ENCODE measurements at places on chromosomes 2 and 18. TPM values are rescaled to one million over a fixed set of nuclear protein-coding genes. Genes with fewer than 3 reads are reported as not detected.

XPO1 gene
- 198 TPM for total RNA-seq

DNA sequence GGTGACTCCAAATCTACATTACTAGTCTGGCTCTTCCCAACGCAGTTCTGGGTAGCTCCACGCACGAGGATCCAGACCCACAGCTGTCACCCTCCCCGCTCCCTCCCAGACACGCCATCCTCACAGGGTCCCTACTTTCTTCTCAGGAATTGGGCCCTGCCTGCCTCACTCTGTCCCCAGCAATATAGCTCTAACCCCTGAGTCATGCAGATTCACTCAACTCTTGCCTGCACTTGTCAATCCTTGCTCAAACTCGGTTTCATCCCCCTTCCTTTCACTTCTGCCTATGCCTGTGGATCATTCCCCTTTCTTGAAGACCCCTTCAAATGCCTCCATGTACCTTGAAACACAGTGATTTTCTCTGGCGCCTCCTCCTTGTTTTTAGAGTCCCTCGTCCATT, 5.0 kb downstream of the ST8SIA5 start:
- no peak for DNase-seq

DNA sequence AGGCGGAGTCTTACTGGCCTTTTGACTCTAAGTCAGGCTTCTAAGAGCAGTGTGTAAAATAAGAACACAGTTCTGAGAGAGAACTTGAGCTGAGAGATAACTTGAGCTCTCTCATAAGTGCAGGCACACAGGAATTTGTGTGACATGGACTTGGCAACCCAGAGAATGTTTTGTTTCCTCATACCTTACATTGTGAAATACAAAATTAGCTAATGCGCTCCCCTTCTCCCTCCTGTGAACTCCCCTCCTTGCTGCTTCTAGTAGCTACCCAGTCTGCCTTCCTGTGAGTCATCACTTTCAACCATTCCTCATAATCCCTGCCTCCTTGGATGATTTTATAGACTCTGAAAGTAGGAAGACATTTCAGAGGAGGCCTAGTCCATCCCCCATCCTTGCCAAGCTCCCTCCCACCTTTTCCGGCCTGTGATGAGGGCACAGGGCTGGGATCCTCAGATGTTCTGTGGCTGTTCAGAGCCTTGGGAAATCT, 22.6 kb downstream of the FER1L5 start:
- no peak for DNase-seq

DNA sequence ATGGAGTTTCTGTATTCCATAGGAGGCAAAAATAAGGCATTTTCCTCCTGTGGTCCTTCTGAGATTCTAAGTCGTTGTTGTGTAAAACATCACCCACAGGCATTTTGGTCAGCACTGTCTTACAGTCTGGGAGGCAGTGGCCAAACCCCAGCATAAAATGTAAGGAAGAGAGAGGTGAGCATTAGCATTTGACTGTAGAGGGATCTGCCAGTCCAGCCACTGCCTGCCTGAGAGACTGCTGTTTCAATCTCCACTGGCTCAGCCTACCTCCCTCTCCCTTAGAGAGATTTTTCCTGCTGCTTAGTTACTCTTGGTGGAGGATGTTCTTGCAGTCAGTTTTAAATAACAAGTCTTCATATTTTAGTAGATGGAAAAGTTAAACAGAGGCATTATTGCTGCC, 77.0 kb downstream of the ARHGEF33 start:
- DNase-seq: no peak

DNA sequence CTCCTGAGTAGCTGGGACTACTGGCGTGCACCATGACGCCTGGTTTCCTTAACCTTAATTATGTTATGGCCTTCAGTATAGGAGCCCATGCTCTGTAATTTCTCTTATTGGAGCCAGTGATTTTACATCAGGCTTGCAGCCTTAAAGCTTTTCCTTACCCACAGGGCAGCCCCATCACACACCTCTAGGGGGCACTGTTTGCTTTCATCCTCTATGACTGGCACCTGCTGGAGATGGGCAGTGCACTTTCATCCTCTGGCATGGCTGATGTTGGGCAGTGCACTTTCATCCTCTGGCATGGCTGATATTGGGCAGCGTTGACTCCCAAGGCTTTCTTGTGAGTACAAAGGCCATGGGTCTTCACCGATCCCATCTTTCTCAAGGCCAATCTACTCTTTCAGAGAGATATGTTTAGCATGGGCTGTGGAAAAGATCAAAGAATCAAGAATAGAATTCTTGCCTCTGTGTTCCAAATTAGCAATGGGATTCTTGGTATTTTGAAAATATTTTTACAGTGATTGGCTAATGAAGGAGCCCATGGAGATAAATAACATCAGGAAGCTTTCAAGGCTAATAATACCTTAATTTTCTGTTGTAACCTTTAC, 80.7 kb upstream of the MEX3C start:
- peak; percentile 67 for DNase-seq

DNA sequence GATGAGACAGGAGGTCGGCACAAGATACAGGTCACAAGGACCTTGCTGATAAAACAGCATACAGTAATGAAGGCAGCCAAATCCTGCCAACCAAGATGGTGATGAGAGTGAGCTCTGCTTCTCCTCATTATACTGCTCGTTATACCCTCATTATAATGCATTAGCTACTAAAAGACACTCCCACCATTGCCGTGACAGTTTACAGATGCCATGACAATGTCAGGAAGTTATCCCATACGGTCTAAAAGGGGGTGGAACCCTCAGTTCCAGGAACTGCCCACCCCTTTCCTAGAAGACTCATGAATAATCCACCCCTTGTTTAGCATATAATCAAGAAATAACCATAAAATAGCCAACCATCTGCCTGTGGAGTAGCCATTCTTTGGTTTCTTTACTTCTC, 224.2 kb downstream of the RBM43 start:
- DNase-seq: no peak

DNA sequence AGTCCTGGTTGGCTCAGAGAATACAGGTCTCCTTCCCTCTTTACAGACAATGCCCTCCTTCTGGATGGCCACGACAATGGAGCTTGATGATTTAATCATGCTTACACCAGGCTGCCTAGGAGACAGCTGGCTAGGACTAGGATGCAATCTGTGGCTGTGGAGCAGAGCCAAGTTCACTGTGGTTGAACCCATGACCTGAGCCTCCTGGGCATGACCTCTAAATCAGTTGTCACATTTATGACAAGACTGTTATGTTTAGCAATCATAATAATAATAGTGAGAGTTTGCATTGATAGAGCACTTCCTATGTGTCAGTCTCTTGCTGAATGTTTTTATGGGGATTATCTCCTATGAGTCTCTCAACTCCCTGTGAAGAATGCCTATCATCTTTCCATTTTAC, 244.1 kb downstream of the ICOS start:
- peak; percentile 24 for DNase-seq

Measured in activated CD4-positive, alpha-beta memory T cell treated with anti-CD3 and anti-CD28 coated beads for 36 hours (primary cell).